ENCODE measurements at places on chromosomes 5 and 9. TPM values are rescaled to one million over a fixed set of nuclear protein-coding genes. Genes with fewer than 3 reads are reported as not detected.

Gene ECSCR
- total RNA-seq, result not detected

Gene FOXD4L4
- total RNA-seq, result 1.8 TPM

Gene TPD52L3
- not detected for total RNA-seq

Gene PCDHB3
- total RNA-seq, result 0.10 TPM

Gene PRR16
- total RNA-seq, result 1.5 TPM

Gene GDA
- total RNA-seq, result 24.3 TPM

Gene TAF11L10
- total RNA-seq, result not detected

Gene FCHO2
- 36.5 TPM for total RNA-seq

Gene SHC3
- total RNA-seq, result 2.3 TPM

Gene SLC34A1
- total RNA-seq, result 0.64 TPM

Gene ARHGEF39
- total RNA-seq, result 15.4 TPM

Gene SLC46A2
- not detected for total RNA-seq

Gene PCDHA1
- total RNA-seq, result 0.83 TPM

Gene ADCY2
- not detected for total RNA-seq

Gene ZFP37
- 1.3 TPM for total RNA-seq

Gene IL9
- total RNA-seq, result not detected

Gene BHMT
- total RNA-seq, result not detected

Gene GPR150
- total RNA-seq, result 0.24 TPM

Gene PPP3R2
- total RNA-seq, result not detected

Gene SLC36A3
- not detected for total RNA-seq

Gene ADAMTS2
- total RNA-seq, result not detected

Gene SV2C
- 0.88 TPM for total RNA-seq

Gene CMYA5
- 3.3 TPM for total RNA-seq

Gene DOCK2
- not detected for total RNA-seq

Gene PGM5
- 0.87 TPM for total RNA-seq

Gene OR1N1
- total RNA-seq, result not detected

Gene CAVIN4
- 0.37 TPM for total RNA-seq

Gene LIFR
- total RNA-seq, result 7.6 TPM

Gene BHMT2
- not detected for total RNA-seq

Gene HAUS6
- total RNA-seq, result 15.7 TPM

Gene KLHL3
- 16.9 TPM for total RNA-seq

Gene ACER2
- total RNA-seq, result 7.6 TPM

Gene ZNF367
- 8.6 TPM for total RNA-seq
